ENCODE measurements at places on chromosomes 3 and 15. TPM values are rescaled to one million over a fixed set of nuclear protein-coding genes. Genes with fewer than 3 reads are reported as not detected.
A peak's percentile ranks its signal among the peaks of the same experiment; 100 is the strongest.

DNA sequence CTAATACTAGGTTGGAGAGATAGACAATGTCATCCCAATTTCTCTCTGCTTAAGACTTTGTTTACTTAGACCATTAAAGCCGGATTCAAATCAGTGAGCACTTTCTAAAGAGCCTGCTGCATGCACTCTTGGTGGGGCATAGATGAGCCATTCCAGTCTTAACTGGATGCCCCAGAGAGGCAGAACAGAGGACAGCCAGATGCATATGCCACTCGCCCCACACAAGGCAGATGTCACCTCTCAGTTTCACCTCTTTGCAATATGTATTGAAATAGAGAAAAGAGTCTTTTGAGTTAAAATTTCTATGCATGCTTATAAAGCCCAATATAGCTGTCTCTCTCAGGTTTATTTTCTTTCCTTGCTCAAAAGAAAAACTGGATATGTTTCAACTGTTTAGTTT is 89.5 kb downstream of the LARS2 start:
- DNase-seq: no peak
- no peaks in the 10 kb centered on the region for H3K27me3 ChIP-seq
- no peak overlapping the region for H3K27ac ChIP-seq
- peaks cover 7% of the 10 kb centered on the region for H3K36me3 ChIP-seq

Gene MITF
- 30.5 TPM for total RNA-seq

DNA sequence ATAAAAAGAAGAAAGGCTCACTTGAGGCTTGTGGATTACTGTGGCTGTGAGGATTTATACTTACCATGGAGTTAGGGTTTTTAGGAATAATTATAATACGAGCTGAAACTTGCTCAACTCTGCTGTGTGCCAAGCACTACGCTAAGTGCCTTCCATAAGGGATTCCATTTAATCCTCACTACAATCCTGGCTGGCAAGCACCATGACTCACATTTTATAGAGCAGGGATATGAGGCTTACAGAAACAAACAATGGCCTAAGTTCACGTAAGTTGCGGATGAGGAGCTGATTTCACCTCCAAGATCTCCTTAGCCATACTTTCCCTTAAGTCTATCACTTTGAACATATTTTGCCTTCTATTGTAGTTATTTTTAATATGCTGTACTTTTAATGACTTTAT is 43.9 kb upstream of the ARL8B start:
- no peaks in the 10 kb centered on the region for H3K27me3 ChIP-seq
- DNase-seq: no peak
- no peaks in the 10 kb centered on the region for H3K4me1 ChIP-seq
- H3K36me3 ChIP-seq: no peaks in the 10 kb centered on the region
- no peak overlapping the region for H3K27ac ChIP-seq

DNA sequence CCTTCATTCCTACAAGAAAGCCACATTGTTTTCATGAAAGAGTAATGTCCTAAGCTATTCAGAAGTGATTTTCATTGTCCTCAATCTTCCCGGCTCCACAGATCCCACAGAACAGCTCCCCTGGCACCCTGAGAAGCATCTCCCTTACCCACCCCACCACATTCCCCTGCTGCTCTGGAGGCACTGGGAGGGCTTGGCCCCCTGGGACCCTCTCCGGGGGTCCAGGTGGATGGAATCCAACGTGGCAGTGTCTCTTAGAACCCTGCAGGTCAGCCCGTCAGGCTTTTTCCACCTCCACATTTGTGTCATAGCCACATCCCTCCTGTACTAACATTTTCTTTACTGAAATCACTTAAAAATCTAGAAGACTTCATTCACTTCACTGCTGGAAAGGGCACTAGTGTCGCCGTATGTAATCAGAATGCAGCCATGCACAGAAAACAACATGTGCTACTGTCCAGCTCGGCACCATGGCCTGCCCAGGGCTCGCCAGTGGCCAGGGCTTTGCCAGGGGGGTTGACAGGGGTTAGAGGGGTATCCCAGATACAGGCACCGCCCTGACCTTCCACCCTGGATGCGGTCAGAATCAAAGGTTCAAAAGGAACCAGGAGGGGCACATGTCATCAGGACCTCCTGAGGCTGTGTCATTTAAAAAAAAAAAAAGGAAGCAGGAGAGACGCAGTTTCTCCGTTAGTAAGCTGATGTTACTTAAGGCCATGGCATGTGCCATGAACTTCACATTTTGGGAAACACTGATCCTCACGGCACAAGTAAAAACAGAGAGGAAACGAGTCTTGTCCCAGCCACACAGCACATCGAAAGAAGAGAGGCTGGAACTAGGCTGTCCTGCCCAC is 106.3 kb downstream of the LSM3 start:
- no peak overlapping the region for H3K27ac ChIP-seq
- DNase-seq: no peak
- H3K4me3 ChIP-seq: no peak overlapping the region
- H3K4me1 ChIP-seq: no peaks in the 10 kb centered on the region
- H3K27me3 ChIP-seq: no peaks in the 10 kb centered on the region

Gene CYP8B1
- not detected for total RNA-seq

DNA sequence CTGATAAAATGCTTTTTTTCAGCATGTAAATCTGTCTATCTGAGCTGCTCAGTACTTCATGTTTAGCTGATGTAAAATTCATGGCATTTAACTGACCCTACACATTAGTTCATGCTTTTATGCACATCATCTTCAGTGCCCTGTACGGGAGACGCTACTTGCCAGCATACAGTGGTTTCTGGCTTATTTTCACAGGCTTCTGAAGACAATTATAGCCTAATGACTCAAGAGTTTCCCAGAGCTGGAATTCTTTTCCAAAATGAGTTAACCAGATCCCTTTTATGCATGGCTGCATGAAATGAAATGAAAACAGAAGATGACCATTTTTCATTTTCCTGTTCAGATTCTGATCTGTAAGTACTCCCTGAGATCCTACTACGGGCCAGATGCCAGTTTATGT is 1061.5 kb downstream of the ROBO2 start:
- no peak overlapping the region for H3K4me3 ChIP-seq
- no peak for DNase-seq
- H3K27me3 ChIP-seq: no peaks in the 10 kb centered on the region
- no peak overlapping the region for H3K27ac ChIP-seq

Gene MAP6D1
- 1.7 TPM for total RNA-seq

GRCh38 chr3:12440927-12441714 is 43.2 kb upstream of the TSEN2 start:
- H3K27me3 ChIP-seq: no peaks in the 10 kb centered on the region
- H3K4me1 ChIP-seq: no peaks in the 10 kb centered on the region
- no peak overlapping the region for H3K4me3 ChIP-seq
- peak; percentile 78 for DNase-seq
- H3K36me3 ChIP-seq: no peaks in the 10 kb centered on the region

GRCh38 chr15:78418686-78419085 is 19.3 kb upstream of the IREB2 start:
- H3K27ac ChIP-seq: no peak overlapping the region
- DNase-seq: no peak
- no peak overlapping the region for H3K4me3 ChIP-seq
- H3K27me3 ChIP-seq: no peaks in the 10 kb centered on the region
- H3K36me3 ChIP-seq: no peaks in the 10 kb centered on the region

DNA sequence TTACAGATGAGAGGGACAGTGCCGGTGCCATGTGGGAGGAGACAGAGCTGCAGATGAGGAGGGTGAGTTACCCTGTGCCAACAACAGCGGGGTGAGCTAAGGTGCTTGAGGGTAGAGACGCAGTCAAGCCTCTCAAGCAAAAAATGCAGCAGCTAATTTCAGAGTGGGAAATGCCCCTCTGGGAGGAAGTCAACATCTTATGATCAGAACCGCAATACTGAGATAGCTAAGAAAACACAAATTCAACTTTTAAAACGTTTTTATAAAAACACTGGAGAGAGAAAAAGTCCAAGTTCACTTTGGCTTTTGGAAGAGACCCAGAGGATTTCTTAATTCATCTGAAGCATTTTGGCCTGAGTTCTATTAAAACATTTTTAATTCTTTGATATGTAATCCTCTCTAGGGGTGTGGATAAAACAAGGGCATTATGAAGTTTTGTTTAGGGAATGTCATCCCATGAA is 319.2 kb downstream of the SLC9A9 start:
- H3K4me1 ChIP-seq: peaks cover 2% of the 10 kb centered on the region
- no peaks in the 10 kb centered on the region for H3K27me3 ChIP-seq
- DNase-seq: no peak
- H3K4me3 ChIP-seq: no peak overlapping the region

- no peak overlapping the region for H3K4me3 ChIP-seq
- H3K27ac ChIP-seq: no peak overlapping the region
- H3K4me1 ChIP-seq: no peaks in the 10 kb centered on the region
- H3K27me3 ChIP-seq: no peaks in the 10 kb centered on the region
These were observed 46.4 kb upstream of the HES1 start for GRCh38 chr3:194089357-194090177.

- H3K27ac ChIP-seq: no peak overlapping the region
- no peaks in the 10 kb centered on the region for H3K36me3 ChIP-seq
- H3K27me3 ChIP-seq: no peaks in the 10 kb centered on the region
- no peak overlapping the region for H3K4me3 ChIP-seq
- DNase-seq: no peak
These were observed 125.1 kb downstream of the SMAD6 start for GRCh38 chr15:66827039-66827697.

DNA sequence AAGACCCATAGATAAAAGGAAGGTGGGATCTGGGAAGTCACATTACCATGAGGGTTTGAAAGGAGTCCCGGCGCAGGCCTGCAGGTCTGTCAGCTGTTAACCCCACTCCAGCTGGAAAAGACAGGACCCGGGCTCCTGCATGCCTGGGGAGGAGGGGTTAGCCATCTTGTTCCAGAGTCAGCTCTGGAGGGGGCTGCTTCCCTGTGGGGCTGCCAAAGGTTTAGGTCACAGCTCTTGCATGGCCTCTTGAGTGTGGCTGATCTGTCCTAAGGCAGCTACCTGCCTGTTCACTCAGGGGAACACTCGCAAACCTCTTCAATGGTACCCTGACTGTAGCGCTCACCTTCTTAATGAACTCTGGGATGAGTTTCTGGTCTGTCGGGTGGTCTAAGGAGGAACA is 104.5 kb downstream of the RFTN1 start:
- H3K36me3 ChIP-seq: no peaks in the 10 kb centered on the region
- no peaks in the 10 kb centered on the region for H3K27me3 ChIP-seq
- no peaks in the 10 kb centered on the region for H3K4me1 ChIP-seq
- no peak overlapping the region for H3K27ac ChIP-seq
- no peak for DNase-seq
- H3K4me3 ChIP-seq: no peak overlapping the region

GRCh38 chr3:147662705-147663104 is 253.5 kb downstream of the ZIC1 start:
- H3K4me3 ChIP-seq: no peak overlapping the region
- H3K4me1 ChIP-seq: no peaks in the 10 kb centered on the region
- H3K36me3 ChIP-seq: no peaks in the 10 kb centered on the region
- H3K27me3 ChIP-seq: no peaks in the 10 kb centered on the region
- DNase-seq: no peak

Gene TTLL13
- not detected for total RNA-seq

DNA sequence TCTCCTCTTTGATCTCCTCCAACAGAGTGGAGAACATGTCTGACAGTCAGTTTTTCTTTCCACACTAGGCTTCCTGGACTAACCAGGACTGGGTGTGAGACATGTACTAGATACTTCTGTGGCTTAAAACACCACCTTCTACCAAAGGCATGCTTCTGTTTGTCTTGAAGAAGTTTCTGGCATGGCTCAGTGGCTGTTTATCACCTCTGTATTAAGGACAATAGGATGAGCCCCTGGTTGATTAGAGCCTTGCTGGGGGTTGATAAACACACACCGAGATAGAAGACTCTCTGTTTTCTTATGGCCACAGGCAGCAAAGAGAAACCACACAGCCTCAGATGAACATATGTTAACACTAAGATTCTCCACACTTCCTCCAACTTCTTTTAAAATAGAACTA is 40.5 kb downstream of the SV2B start:
- H3K27ac ChIP-seq: no peak overlapping the region
- H3K27me3 ChIP-seq: no peaks in the 10 kb centered on the region
- H3K4me1 ChIP-seq: no peaks in the 10 kb centered on the region
- no peak overlapping the region for H3K4me3 ChIP-seq
- H3K36me3 ChIP-seq: no peaks in the 10 kb centered on the region

- H3K4me1 ChIP-seq: no peaks in the 10 kb centered on the region
- H3K4me3 ChIP-seq: no peak overlapping the region
- no peak overlapping the region for H3K27ac ChIP-seq
- no peaks in the 10 kb centered on the region for H3K27me3 ChIP-seq
- no peak for DNase-seq
These were observed 6.1 kb downstream of the IL17RD start for GRCh38 chr3:57158813-57159738.

Gene SUSD5
- 132 TPM for total RNA-seq

- H3K27me3 ChIP-seq: no peaks in the 10 kb centered on the region
- no peak overlapping the region for H3K27ac ChIP-seq
- no peaks in the 10 kb centered on the region for H3K36me3 ChIP-seq
- H3K4me1 ChIP-seq: no peaks in the 10 kb centered on the region
These were observed 73.5 kb upstream of the CSPG5 start for GRCh38 chr3:47652142-47652541.

GRCh38 chr15:58934114-58934447 is 602 bp upstream of the SLTM start:
- peak overlapping the region; percentile 50 for H3K4me3 ChIP-seq
- no peak for DNase-seq
- no peaks in the 10 kb centered on the region for H3K27me3 ChIP-seq
- H3K4me1 ChIP-seq: no peaks in the 10 kb centered on the region
- no peaks in the 10 kb centered on the region for H3K36me3 ChIP-seq

Gene DPH3
- total RNA-seq: 31.0 TPM

Gene ZMYND10
- 0.96 TPM for total RNA-seq

DNA sequence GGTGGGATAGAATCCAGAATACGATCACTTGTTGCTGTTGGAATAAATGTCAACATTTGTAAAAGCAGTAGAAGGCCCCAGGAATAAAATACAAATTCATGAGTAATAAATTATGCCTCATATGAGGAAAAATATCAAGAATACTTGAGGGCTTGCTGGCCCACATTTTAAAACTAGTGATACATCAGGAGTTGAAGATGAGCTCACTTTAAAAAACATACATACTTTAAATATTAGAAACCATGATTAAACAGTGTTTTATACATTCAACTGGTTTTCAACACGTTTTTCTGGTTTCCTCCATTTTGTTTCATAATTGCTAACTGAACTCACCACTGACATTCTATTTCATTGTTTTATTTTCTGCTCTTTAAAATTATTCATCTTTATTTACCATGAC is 141.4 kb downstream of the TFG start:
- no peak overlapping the region for H3K4me3 ChIP-seq
- no peaks in the 10 kb centered on the region for H3K4me1 ChIP-seq
- H3K36me3 ChIP-seq: no peaks in the 10 kb centered on the region
- H3K27ac ChIP-seq: no peak overlapping the region

Gene CLEC3B
- 109 TPM for total RNA-seq

Gene GNAT1
- not detected for total RNA-seq

DNA sequence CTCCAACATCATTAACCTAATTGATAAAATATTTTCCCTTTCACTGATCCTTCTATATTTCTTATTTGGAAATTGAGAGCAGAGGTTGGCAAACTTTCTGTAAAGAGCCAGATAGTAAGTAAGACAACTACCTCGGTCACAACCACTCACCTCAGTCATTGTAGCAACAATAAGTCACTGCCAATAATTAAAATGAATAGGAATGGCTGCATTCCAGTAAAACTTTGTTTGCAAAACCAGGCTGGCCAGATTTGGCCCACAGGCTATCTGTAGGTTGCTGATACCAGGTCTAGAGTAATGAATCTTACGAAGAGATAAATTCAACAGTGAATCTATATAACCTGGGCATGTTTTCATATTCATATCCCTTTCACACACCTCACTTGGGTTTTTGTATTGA is 316.2 kb upstream of the TBC1D5 start:
- H3K27ac ChIP-seq: no peak overlapping the region
- no peaks in the 10 kb centered on the region for H3K4me1 ChIP-seq
- no peak for DNase-seq
- H3K27me3 ChIP-seq: no peaks in the 10 kb centered on the region
- no peaks in the 10 kb centered on the region for H3K36me3 ChIP-seq

All from aorta (tissue), 5 donors.